ENCODE measurements at places on chromosomes 12 and 14.

DNA sequence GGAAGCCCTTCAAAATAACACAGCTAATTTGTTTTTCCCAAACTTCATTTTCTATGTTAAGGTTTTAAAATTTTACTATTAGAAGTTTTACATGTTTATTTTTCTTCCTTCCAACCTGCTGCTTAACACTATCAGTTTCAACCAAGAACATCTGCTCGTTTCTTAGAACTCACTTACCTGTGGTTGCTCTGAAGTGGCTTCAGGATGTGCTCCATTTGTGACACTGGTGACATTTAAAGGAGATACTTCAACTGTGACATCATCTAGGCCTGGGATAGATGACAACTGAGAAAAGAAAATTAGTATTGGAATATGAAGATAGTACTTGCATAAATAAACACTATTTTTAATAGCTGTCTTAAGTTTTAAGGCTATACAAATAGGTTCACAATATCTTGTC lies 17.9 kb downstream of the WASHC3 start:
- DNase-seq = no peak

GRCh38 chr14:37221073-37221472 lies 23.3 kb downstream of the MIPOL1 start:
- DNase-seq = no peak

GRCh38 chr14:22773162-22774010 lies 6.9 kb downstream of the OXA1L start:
- no peak for DNase-seq

- DNase-seq = no peak
These were observed 65.4 kb downstream of the ACSM4 start for GRCh38 chr12:7369274-7369729.

DNA sequence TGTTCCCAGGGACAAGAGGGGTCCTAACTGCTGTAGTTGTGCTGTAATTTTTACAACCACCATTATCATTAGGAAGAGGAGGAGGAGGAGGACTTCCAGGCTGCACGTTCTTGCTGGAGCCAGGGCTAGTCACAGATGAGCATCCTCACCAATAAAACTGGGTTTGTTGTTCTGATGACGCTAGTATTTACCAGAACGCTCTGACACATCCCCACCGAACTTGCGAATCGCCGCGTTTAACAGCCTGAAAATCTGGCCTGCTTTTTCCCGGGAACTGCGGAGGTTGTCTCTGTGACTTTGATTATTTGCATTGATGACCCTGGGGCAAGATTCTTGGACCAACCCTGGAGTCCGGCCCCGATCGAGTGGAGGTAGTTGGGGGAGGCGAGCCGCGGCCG lies 10.2 kb downstream of the TBX5 start:
- no peak for DNase-seq

DNA sequence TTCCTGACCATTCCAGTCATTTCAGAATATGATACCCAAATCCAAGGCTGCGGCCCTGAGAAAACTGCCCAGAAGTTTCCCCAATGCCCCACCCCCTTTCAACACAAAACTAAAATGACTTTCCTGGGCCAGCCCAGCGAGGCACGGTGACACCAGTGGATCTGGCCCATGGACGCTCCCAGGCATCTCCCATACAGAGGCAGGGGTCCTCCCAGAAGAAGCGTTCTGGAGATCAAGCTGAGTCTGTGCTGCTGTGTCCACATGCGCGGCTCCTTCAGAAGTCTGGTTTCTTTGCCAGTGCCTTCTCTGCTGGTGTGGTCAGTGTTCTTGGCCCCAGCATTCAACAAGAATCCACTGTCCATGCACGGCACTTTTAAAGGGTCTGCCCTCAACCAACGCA lies 228.2 kb upstream of the SFSWAP start:
- DNase-seq = no peak

DNA sequence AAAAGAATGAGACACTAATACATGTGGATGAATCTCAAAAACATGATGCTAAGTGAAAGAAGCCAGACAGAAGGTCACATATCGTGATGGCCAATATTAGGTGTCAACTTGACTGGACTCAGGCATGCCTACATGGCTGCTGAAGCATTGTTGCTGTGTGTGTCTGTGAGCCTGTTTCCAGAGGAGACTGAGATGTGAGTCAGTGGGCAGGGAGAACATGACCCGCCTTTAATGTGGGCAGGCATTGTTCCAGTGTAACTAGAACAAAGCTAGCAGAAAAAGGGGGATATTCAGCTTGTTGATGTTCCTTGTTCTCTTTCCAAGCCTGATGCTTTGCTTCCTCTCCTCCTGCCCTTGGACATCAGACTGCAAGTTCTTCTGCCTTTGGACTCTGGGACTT lies 47.6 kb downstream of the DCAF5 start:
- no peak for DNase-seq

GRCh38 chr12:124551268-124552144 lies 15.9 kb downstream of the NCOR2 start:
- DNase-seq = no peak

DNA sequence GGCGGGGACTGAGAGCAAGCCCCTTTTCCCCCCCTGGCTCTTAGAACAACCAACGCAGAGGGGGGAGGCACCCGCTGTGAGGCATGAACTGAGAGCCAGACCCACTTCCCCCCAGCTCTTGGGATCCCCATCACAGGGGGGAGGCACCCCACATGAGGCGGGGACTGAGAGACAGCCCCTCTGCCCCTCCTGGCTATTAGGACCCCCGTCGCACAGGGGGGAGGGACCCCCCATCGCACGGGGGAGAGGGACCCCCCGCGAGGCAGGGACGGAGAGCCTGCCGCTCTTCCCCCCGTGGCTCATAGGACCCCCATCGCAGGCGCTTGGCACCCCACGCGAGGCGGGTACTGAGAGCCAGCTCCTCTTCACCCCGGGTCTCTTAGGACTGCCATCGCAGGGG lies 195.8 kb upstream of the PZP start:
- DNase-seq = no peak

DNA sequence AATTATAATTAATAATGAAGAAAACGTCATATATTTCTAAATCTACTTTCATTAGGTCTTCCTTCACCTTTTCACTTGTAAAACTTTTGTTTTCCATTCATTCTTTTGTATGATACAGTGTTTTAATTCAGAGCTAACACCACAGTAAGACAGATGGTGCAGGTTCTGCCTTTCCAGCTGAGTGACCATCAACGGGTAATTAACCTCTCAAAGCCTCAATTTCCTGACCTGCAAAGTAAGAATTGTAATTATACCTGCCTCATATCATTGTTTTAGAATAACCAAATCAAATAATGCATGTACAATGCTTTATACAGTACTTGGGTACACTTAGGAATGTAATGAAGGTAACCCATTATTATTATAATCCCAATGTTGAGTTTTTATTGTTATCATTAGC lies 157.6 kb downstream of the FOXA1 start:
- no peak for DNase-seq

DNA sequence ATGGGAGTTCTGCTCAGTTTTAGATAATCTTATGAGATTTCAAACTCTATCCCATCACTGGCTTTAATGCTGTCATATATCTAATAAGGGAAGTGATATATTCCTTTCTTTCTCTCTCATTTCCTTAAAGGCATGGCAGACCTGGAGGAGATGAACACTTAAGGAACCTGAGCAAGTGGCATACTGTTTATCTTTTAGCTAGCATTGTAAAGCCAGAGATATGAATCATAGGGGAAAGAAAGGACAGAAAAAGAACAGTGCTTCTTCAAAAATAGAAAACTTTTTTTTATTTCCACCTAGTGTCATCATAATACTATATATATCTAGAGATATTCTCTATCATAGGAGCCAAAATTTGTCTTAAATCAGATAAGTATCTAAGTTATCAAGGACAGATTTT lies 68.3 kb upstream of the PSMA6 start:
- no peak for DNase-seq

DNA sequence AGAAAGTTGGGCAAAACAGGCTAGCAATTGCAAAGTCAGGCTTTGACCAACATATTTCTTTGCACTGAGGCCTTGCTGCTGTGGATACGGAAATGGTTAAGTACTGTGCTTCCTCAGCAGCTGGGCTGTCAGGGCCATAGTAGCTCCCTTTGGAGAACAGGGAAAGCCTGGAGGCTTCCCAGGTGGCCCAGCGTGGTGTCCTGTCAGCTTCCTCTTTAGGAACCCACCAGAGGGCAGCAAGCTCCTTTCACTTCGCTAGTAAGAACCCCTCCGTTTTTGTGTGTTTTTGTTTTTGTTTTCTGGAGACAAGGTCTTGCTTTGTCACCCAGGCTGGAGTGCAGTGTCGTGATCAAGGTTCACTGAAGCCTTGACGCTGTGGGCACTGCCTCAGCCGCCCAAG lies 1.7 kb upstream of the CFAP251 start:
- DNase-seq = no peak

GRCh38 chr12:4151362-4152121 lies 122.0 kb upstream of the CCND2 start:
- DNase-seq = no peak

DNA sequence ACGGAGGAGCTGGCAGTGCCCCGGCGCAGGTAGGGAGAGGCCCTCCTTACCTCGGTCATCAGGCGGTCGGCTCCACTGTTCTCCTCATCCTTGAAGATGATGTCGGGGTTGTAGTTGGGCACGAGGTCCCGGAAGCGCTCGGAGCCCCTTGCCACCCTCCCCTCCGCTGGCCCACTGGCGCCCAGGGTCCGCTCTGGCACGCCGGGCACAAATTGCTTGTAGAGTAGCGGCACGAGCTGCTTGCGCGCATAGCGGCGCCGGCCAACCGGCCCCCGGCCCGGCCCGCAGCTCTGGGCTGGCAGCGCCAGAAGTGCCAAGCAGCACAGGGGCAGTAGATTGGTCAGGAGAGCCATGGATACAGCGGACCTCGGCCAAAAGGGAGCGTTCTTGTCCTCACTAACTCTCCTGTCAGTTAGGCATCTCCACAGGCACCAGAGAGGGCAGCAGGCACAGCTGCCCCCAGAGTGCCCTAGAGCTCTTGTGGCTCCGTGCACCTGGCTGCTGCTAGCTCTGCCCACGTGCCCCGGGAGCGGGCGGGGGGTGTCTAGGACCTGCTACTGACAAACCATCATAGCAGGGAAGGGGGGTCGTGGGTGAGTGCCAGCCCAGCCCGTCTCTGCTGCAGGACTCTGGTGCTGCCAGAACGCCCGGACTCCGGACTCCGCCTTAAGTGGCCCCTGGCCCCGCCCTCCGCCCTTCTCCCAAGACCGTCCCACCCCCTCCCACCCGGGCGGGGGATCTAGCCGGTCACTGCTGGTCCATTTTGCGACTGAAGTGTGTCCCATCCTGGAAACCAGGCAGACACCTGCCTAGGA lies at the start of gene DHH:
TSS of gene DHH (minus strand) at position 642 of the 815 bp plus-strand sequence. CDS start at position 353, 289 bp downstream.
- DNase-seq = no peak

GRCh38 chr12:112362310-112362709 lies 19.9 kb downstream of the HECTD4 start:
- no peak for DNase-seq

DNA sequence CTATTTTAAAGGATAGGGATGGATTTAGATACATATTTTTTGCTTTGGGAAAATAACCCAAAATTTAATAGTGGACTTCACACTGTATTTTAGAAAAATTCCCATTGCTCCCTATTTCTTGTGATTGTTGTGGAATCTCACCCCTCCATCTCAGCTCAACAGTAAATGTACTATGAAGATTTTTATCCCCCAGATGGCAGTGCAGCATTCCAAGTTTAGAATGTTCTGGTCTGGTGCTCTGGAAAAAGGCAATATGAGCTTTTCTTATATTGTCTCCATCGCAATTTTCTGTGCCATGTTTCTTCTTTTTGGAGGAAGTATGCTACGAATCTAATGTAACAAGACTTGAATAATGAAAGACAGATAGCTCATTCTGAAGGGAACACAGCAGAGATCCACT lies 471.7 kb upstream of the SYT1 start:
- no peak for DNase-seq

DNA sequence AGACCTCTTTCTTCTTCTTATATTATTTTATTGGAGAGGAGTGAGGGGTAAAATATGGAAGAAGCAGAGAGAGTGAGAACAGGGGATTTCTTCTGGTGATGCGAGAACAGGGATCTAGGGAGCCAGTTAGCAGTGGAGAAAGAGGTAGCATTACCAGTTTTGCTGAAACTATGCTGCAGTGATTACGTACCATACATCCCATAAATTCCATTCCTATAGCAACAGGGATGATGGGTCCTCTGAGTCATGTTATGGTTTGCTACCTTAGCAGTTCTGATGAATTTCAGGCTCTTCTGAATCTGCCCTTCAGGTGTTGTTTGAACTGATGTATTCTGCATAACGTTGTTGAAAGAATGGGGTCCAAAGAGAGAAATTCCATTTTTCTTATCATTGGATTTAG lies 625.4 kb upstream of the LRFN5 start:
- DNase-seq = no peak
